Stimulated activated CD4-positive, alpha-beta T cell treated with anti-CD3 and anti-CD28 coated beads, Interleukin-4, amount 100 ng/mL, for 4 hours (primary cell): ENCODE measurements at places on chromosomes 3 and 15.

DNA sequence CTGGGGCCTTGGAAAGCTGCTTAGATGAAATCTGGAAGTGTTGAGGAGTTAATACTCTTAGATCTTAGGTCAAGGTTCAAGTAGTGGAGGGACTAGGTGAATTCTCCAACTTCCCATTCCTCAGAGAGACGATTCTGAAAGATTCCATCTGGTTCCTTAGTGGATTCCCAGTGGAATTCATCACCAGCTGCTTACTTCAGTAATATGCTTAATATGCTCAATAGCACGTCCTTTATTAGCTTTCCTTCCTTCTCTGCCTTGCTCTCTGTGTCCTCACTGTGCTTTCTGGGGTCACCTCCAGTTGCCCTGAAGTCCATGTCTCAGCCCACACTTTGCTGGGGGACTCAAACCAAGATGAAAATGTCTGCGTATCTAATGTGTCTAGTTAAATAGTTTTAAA is 31.0 kb downstream of the CEP63 start:
- DNase-seq: no peak

DNA sequence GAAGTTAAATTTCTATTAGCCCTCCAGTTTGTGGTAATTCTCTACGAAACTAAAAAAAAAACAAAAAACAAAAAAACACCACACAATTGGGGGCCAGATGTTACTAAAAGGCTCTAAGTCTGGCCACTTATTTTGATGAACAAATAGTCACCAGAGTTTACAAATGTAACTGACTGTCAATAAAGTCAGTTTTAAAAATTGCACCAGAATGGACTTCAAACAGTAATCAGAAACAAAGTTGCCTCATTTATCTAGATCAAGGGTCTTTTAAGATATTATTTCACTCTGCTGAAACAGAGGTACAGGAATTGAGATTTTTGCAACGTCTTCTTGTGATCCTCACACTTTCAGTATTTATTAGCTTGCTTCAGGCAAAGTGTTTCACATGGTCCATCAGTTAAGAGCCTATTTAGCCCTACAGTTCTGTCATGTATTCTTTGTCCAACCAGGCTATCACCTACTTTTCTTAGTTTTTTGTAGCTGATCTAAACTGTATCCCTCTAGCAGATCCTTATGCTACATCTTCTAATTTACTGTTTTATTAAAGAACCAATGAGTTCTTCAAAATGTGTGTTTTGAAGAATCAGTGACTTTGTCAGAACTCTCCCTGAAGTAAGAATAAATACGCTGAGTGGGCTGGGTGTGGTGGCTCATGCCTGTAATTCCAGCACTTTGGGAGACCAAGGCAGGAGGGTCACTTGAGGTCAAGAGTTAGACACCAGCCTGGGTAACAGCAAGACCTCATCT is 74.7 kb downstream of the ANKRD28 start:
- DNase-seq: no peak

DNA sequence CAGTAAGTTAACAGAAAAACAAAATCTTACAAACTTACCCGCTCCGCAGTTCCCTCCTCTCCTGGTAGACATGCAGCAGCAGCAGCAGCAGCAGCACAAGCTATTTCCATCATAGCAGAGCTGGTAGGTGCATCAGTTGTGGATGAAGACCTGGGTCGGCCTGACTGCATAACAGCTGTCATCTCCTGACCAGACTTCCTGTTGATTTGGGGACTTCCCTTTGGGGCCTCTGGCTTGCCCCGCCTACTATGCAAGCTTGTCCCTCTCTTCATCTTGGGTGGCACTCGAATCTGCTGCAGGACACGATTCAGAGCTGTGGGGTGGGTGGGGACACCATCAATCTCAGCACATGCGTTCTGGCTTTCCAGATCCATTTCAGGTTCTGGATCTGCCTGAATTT is 65.7 kb downstream of the TMCC1 start:
- peak; percentile 3 for DNase-seq

- DNase-seq: no peak
Measured at GRCh38 chr3:46359733-46360493, 6.0 kb downstream of the CCR2 start.

- DNase-seq: no peak
Measured at GRCh38 chr15:80411788-80412288, 7.7 kb downstream of the ARNT2 start.

- no peak for DNase-seq
Measured at GRCh38 chr15:73959012-73959581, 32.8 kb downstream of the LOXL1 start.

DNA sequence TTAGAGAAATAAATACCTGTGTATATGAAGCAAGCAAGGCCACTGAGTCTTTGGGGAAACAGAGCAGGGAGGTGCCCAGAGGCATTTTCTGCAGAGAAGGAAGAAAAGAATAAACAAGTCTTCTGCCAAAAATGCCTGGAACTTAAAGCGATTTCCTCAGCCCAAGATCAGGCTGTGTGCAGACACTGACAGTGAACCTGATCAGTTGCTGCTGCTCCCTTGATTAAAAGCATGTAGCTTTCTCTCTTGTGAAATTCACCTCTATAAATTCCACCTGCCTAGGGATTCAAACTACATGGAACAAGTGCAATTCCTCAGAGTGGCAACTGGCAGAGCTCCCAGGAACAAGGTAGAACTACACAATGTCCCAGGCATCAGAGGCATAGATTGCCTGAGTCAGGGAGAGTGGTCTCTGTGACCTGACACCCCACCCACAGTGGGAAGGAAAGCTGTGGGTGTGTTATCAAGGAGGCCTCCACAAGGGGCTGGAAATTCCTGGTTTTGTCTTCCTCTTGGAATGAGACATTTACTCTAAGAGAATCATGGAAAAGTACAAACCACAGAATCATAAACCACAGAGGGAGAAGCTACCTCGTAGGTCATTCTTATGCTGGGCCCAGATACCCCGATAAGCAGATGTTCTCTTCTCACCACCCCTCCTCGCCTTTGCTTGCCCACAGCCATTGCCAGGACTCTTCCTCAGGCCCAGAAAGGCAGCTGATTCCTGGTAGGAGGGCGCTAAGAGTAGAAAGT is 1.8 kb upstream of the ZBTB38 start:
- DNase-seq: no peak

DNA sequence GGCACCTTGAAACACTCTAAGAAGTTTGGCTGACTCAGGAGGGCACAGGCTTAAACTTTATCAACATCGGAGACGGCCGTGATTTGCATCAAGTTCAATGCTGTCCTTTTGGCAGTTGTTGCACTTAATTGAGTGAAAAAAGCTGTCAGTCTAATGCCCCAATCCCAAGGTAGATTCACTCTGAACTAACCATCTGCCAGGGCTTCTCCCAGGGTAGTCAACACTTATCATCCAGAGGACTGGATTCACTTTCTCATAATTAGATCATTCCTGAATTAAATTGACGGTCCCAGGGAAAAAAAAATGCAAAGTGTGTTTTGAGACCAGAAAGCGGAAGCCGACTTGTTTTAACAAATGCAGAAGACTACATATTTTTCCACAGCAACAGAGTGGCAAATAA is 28.5 kb downstream of the RORA start:
- DNase-seq: no peak

DNA sequence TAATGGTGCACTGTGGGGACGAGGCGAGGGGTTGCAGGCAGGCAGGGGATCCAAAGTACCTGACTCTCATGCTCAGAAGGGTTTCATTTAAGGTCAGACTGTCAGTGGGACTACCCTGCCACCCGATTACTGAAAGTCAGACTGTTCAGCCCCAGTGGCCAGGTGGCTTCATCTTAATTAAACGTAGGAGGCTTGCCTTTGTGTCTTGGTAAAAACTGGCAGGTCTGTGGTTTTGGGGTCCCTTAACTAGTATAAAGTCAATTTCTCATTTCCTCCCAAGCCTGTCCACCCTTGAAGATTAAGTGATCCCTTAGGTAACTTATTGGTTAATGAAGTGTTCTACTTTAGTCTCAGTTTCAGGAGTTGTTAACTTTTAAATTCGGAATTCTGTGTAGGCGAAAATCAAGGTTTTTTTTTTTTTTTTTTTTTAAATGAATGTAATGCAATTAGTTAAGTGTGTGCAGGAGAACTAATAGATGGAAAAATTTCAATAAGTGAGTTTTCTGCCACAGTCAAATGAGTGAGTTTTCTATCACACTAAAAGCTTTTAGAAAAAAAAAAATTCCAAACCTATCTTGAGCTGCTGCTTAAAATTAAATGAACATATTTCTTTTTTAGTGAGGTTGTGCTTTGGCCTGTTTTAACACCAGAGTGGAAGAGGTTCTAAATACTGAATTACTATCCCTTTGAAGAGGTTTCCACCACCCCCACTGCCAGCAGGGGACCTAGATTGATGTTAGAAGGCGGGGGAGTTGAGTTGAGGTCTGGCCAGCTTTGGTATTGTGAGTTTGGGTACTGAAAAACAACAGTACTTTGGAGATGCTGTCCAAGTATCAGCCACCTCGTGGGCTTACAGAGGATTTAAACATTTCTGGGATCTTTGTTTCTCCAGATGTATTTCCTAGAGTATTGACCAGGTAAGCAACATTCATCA is 15.2 kb downstream of the ITPR1 start:
- DNase-seq: no peak

GRCh38 chr3:171156401-171157010 is 130.0 kb upstream of the SLC2A2 start:
- DNase-seq: no peak

DNA sequence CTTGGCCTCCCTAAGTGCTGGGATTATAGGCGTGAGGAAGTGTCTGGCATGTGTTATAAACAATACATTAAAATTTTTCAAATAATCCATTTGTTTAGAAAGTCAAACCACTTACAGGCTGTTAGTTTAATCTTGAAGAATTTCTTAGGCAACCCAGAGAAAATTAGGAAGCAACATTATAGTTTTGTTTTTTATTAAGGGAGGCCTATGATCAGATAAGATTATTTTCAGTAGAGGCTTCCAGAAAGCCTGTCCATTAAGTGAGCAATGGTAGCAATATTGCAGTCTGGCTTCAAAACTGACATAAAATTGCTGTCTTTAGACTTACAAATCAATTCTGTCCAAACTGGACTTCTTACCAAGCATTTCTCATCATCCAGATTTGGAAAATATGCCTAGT is 49.6 kb downstream of the CD47 start:
- DNase-seq: no peak

DNA sequence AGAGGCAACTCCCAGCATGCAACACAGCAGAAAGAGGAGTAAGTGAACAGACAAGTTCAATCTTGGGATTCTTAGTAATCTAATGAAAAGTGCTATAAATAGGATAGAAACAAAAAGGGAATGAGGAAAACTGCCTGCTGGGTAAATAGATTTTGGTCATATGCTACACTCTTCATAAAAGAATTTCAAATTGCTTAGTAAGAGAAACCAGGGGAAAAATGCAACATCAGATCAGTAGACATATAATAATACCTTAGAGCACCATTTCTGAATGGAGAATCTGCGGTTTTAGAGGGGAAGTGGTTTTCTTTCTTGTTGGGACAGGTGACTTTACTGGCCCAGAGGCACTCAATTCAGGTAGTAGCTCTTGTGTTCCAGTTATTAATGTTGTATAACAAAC is 13.4 kb upstream of the TBC1D5 start:
- no peak for DNase-seq

GRCh38 chr3:156888176-156888575 is 62.0 kb downstream of the LEKR1 start:
- DNase-seq: no peak

DNA sequence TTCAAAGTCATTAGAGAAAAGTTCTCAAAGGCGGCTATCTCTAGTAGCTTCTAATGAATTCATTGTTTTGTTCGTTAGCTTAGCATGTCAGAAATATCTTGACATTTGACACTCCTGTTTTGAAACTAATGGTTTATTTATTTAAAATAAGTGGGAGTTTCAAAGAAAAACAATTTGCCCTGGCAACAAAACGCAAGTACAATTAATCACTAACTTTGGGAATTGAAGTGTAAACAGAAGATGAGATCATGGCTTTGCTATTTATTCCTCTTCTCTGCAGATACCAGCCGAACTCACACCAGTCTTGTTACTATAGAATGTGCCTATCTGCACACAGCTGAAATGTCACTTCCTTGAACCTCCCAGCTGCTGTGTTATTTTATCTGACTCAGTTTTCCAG is 27.5 kb downstream of the MASP1 start:
- DNase-seq: no peak

GRCh38 chr15:32659340-32660155 is 18.0 kb downstream of the SCG5 start:
- DNase-seq: no peak

GRCh38 chr15:65980824-65981456 is 111.6 kb downstream of the RAB11A start:
- no peak for DNase-seq

GRCh38 chr3:149673393-149673792 is 15.6 kb upstream of the WWTR1 start:
- no peak for DNase-seq

GRCh38 chr15:66827039-66827697 is 125.1 kb downstream of the SMAD6 start:
- no peak for DNase-seq

- DNase-seq: no peak
Measured at GRCh38 chr3:29281344-29282241, 722 bp downstream of the RBMS3 start.

DNA sequence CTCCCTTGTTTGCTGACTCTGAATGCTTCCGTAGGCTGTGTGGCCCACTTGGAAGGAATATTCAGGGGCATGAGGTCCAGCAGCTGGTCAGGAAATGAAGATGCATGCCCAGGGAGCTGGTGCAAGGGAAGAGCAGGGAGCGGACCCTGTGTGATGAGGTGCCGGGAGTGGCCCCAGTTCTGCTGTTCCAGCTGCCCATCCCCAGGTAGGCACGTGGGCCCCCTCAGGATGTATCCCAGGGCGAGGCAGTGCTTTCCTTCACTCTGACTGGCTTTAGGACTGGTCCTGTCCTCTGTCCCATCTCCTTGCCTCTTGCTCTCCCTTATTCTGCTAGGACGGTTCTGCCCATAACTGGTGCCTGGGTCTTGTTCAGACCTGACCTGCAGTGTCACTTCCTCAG is 1.1 kb upstream of the FAM3D start:
- DNase-seq: no peak

GRCh38 chr15:73991260-73991659 is 835 bp downstream of the STOML1 start:
- DNase-seq: no peak

DNA sequence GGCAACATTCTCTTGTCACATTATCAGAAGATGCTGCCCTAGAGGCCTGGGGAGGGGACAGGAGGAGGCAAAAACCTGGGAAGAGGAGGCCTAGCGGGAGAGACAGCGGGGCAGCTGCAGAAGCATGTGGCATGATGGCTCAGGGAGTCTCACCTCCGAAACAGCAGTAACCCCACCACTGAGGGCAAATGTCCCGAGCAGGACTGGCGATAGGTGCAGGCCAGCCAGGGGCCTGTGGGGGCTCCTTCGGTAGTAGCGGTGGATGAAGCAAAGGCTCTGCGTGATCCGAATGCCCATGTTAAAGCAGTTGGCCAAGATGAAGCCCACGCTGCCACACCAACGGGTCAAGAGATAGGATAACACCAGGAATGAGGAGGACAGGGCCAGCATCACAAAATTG is 38.0 kb downstream of the RFT1 start:
- no peak for DNase-seq
